ENCODE measurements at places on chromosomes 3 and 15.

- no peak for DNase-seq
Measured at GRCh38 chr3:11162401-11163345, 8.4 kb downstream of the HRH1 start.

DNA sequence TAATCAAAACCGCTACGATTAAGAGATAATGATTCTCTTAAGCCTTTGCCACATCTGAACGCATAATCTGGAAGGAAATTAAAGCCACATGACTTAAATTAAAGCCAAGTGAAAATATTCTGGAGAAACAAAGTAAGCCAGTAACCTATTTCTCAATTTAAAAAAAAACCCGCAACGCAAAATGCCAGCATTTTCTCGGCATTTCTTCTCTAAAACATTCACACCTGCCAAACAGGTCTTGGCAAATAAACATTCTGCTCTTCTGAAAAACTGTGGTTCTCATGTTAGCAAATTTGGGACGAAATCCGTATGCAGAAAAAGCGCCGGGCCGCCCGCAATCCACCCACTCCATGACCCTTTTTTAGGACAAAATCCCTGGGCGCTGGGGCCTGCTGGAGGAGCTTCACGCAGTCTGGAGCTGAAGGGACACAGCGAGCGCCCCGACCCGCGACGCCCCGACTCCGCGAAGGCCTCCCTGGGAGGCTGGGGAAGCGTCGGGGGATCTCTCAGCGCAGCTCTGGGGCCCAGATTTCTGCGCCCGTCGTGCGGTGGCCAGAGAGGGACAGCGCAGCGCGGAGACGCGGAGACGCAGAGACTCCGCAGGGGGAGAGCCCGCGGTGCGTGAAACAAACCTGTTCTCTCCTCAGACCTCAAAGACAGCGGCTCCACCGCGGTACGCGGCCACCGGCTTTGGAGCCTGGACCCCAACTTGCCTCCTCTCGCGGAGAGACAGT, 471 bp downstream of the NKIRAS1 start:
- no peak for DNase-seq

DNA sequence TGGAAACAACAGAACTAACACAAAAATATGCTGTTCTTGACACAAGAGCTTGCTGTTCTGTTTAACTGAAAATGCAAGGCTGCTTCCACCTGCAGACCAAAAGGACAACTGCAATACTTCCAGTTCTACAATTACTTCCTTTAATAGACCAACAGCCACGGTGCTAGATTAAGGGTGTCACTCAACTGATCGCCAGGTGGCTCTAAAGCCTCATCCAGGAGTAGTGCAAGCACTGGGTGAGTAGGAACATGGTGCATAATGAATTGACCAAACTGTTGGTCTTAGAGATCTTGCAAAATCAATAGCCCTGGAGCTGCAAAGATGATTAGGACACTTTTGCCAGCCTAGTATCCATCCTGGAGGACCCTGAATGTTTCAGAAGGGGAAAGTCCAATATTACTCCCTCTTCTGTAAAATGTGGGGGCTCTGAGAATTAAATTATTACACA, 3.6 kb upstream of the CLDN16 start:
- no peak for DNase-seq

GRCh38 chr15:47500842-47501241, 216.5 kb upstream of the SEMA6D start:
- no peak for DNase-seq

All from NCI-H2107 (cell line).